ENCODE measurements at places on chromosomes 5 and 9.
A peak's percentile ranks its signal among the peaks of the same experiment; 100 is the strongest.

- DNase-seq = no peak
Observed at GRCh38 chr9:133981589-133981957, 10.6 kb downstream of the VAV2 start.

DNA sequence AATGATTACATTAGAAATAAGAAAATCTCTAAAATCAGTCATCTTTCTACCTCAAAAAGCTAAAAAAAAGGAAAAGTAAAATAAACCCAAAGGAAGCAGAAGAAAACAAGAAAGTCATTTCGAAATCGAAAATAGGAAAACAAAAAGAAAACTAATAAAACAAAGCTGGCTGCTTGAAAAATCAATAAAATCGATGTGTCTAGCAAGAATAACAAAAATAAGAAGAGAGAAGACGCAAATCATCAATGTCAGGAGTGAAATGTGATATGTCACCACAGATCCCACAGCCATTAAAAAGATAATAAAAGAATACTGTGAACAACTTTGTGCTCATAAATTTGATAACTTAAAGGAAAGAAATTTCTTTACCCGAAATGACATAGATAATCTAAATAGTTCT lies 218.1 kb upstream of the S1PR3 start:
- no peak for DNase-seq

GRCh38 chr5:154840435-154841272 lies 9.7 kb downstream of the FAXDC2 start:
- DNase-seq = no peak

DNA sequence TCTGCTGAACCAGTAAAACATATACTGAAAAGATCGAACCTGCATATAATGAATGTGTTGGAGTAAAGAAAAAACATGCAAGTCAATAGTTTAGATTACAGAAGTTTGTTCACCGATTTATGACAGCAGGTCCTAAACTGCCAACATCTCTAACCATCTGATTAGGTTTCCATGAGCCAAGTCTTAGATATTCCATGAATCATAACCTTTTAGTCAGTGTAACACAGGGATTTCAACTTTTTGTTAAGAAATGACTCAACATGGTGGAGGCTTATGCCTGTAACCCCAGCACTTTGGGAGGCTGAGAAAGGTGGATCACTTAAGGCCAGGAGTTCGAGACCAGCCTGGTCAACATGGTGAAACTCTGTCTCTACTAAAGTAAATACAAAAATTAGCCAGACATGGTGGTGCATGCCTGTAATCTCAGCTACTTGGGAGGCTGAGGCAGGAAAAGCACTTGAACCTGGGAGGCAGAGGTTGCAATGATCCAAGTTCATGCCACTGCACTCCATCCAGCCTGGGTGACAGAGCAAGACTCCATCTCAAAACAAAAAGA lies 38.7 kb downstream of the APC start:
- no peak for DNase-seq

GRCh38 chr9:34983209-34983608 lies 6.3 kb upstream of the DNAJB5 start:
- DNase-seq = no peak

DNA sequence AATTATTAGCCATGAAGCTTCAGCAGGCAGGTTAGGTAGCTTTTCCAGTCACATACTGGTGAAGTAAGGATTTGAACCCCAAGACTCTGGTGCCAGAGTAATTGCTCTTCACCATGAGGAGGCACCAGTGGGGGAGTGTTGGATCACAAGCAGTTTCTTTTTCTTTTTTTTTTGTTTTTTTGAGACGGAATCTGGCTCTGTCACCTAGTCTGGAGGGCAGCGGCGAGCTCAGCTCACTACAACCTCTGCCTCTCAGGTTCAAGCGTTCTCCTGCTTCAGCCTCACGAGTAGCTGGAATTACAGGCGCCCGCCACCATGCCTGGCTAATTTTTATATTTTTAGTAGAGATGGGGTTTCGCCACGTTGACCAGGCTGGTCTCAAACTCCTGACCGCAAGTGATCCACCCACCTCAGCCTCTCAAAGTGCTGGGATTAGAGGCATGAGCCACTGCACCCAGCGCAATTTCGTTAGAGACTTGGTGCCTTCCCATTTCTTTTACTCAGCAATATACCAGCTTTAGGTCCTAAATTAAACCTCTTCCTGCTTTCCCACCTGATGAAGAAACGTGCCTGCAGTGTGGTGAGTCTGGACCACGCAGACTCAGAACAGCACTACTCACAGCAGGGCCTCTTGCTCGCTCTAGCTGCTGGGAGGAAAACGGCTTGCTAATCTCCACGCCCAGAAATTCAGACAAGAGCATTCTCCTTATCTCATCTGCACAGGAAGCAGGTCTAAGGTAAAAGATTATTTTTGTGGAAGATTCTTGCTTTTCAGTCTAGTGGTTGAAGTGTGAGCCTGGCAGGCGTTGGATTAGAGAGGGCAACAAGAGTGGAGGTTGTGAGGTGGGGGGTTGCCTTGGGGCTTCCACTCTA lies at the start of gene S100Z:
TSS of gene S100Z (plus strand) at position 596 of the 873 bp plus-strand sequence. CDS start 25,346 bp downstream, outside the sequence.
- DNase-seq = peak; percentile 35

DNA sequence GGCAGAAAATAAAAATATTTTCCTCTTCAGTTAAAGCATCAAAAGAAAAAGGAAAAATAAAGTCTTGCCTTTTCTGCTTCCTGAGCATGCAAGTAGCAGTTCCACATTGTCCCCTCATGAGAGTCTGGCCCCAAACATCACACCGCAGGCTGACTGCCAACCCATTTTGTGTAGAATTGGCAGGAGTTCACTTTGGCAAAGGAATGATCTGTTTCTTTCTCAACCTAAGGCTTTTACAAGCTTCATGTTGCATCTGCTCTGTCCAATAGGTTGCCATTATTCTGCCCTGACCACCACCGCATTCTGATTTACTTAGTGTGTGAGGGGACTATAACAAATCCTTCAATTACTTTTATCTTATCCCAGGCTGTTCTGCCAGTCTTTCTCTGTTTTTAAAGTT lies 249.5 kb downstream of the ISL1 start:
- DNase-seq = no peak

DNA sequence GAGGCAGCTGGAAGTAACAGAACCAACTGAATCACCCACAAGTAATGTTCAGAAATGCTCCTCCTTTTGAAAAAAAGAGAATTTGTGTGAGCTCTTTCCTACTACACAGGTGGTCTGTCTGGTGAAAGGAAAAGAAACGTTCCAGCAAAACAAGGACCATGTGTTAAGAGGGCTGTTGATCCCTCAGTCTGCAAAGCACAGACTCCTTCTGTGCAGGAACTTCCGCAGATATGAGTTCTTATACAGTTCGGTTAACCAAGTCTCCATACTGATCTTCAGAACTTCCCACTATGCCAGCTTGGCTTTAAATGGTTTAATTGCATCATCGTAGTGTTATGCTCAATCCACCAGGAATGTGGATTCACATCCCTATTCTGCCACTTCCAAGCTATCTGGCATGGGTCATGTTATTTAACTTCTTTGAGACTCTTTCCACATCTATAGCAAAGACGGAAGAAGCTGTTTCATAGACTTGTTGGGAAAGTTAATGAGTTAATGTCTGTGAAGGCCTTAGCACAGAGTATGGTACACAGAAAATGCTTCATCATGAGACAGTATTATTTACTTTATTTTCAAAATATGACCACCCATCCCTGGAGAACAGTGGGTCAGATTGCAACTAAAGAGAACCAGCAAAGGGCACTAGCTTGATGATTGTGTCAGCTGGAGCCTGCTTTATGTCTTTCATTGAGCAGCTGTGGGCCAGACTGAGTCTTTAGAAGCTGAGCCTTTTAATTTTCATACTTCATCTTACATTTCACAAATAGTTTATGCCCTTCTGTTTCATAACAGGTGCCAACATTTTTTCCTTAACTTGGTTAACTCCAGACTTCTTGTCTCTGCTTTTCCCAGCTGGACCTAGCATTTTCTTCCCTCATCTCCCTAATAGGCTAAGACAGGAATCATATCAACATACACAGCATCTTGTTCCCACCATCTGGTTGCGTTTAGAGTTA lies 89.9 kb downstream of the MAMDC2 start:
- no peak for DNase-seq

- DNase-seq = no peak
Observed at GRCh38 chr5:31452314-31452713, 79.6 kb downstream of the DROSHA start.

DNA sequence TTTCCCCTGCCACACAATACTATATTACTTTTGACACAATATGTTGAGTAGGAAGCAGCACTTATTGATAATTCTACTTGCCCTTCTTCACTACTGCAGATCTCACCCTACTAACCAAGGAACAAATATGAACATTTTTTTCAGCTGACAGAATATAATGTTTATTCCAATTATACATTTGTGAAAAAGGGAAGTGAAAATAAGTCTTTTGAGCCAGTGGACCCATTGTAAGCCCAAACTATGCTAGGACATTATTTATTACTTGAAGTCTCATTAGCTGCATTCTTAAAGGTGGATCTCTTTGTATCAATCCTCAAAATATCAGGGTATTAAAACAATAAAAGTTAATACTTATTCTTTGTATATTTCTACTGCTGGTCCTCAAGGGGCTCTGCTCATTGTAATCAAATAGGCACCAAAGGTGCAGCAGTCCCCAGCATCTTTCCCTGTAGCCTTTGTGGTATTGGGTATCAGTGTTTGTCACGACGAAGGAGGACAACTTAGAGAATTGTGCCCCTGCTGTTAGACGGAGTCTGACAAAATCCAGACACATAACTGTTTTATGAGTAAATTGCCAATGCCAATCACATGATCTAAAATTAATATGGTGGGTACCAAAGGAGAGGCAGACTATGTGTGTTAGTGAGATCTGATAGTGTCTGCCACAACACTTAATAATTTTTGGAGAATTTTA lies 453.5 kb upstream of the CDH9 start:
- no peak for DNase-seq

DNA sequence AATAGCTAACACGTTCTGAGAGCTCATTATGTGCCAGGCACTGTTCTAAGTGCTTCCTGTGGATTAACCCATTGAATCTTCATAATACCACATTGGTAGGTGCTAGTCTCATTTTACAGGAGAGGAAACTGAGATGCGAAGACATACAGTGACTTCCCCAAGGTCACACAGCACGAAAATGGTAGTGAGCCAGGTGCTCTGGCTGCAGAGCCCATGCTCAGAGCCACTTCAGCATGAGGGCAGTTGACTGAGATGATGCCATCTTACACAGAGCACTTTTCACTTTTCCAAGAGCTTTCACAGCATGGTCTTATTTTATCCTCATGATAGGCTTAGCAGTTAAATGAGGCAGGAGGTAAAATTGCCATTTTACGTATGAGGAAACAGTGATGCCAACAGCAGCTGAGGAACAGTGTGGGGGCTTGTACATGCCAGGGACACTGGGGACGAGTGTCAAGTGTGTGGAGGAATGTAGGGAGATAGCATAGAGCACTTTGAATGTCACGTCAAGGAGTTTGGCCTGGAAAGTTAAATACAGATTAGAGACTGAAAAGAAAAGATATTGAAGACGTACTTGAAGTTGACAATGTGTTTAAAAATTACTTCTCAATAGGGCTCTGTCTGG lies 180.0 kb downstream of the KIF4B start:
- no peak for DNase-seq

- no peak for DNase-seq
Observed at GRCh38 chr9:106110483-106110882, 416.1 kb downstream of the TMEM38B start.

DNA sequence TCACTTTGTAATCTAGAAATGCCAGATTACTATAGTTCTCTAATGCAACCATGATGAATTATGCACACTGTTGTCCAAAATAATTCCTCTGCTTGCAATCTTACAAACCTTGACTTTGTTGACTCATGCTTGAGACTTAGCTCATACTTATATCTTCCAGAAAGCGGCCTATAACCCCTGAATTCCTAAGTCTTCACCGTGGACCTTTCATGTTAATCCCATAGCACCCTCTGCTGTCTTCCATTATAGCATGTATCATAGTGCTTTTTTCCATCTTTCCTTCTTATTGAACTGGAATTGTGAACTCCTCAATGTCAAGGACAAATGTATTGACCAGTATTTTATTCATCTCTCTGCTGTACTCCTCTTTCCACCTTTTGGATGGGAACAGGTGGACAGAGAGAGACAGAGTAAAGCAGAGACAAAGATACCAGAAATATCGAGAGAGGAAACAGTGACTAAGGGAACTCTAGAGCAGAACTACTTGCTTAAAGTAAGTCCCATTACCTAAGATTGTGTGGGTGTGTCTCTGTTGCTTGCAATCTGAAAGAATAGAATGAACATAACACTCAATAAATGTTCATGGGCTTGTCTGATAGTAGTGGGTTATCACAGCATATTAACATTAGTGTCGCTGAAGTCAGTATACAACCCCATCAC lies 110.0 kb downstream of the LURAP1L start:
- DNase-seq = no peak

DNA sequence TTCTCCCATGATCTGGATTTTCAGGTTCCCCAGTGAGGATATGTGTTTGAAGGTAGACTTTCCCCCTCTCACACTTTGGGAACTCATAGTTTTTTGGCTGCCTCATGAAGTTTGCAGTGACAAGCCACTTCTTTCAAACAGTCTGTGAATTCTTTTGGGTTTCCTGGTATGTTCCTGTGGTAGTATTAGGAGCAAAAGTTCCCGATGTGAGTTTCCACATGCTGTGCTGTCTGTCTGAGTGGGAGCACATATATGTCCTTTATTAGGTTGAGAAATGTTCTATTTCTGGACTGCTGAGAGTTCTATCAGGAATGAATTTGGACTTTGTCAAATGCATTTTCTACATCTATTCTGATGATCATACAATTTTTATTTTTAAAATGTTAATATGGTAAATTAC lies 273.2 kb upstream of the TARS1 start:
- DNase-seq = no peak

GRCh38 chr9:35675732-35676392 lies 2.1 kb downstream of the CA9 start:
- no peak for DNase-seq

DNA sequence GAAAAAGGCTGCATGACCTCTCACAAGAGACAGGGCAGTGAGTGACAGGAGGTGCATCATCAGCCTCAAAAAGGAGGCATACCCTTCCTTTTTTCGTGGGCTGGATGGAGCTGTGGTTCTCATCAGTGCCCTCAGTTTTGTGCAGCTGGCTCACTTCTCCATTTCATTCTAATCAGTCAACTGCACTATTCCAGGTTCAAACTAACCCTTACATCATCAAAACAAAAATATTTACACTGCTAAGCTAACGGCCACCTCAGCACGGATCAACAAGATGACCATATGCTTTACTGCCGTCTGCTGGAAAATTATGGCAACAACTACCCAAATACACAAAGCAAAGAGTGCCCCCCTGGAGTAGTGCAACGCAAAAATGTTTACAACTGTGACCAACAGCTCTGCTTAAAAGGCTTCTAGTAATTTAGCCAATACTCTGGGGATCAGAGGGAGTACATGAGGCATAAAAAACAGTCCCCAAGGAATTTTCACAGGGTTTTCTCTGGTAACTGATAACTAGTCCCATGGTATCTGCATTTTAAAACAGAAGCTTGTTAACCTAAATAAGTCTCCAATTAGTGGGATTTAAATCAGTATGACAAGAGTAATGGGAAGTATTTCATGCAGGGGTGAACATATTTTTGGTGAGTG lies 10.8 kb downstream of the KCNV2 start:
- no peak for DNase-seq
